Right lung (tissue), 10 donors: ENCODE measurements at places on chromosomes 3 and 15.

DNA sequence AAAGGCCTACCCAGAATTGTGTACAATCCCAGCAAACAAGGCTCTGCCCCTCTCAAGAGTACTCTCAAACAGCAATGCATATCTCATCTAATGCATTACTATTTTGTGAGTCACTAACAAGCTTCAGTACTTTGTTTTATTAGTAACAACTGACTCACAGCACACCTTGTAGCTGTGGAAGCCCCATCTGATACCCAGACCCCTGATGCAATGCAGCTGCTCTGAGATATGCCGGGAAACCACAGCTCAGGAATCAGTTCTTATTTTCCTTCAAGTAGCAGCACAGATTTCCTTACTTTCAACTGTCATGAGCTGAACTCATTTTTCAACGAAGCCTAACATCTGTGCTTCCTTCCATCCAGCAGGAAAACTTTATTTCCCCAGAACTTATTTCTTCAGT, 37.8 kb downstream of the CCNL1 start:
- no peak for DNase-seq

GRCh38 chr3:64216274-64217147, 8.8 kb downstream of the PRICKLE2 start:
- DNase-seq: no peak

- no peak for DNase-seq
Measured at GRCh38 chr3:63043631-63044030, 168.4 kb upstream of the CADPS start.

GRCh38 chr3:42214064-42214463, 51.9 kb downstream of the CCK start:
- no peak for DNase-seq

- no peak for DNase-seq
Measured at GRCh38 chr3:178159691-178160220, 376.5 kb upstream of the KCNMB2 start.

DNA sequence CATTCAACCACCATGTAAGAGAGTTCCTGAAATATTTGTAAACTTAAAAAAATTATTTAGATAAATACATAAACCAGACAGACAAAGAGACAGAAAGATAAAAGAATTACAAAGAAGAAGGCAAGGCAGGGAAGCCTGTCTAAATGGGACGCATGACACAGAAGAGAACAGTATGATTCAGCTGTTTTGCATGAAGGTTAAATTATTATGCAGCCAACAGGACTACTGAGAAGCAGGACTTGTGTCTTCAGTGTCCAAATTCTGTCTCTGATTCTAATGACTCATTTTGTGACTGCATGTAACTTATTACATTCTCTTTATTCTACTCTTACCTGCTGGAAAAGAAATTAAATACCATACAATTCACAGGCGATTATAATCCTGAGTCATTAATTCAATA, 340.4 kb upstream of the KCNMB2 start:
- DNase-seq: no peak
